ENCODE measurements at places on chromosomes 6 and 20. TPM values are rescaled to one million over a fixed set of nuclear protein-coding genes. Genes with fewer than 3 reads are reported as not detected.

- peak; percentile 49 for DNase-seq
Observed at GRCh38 chr20:47334022-47334551, 22.4 kb downstream of the ZMYND8 start.

DNA sequence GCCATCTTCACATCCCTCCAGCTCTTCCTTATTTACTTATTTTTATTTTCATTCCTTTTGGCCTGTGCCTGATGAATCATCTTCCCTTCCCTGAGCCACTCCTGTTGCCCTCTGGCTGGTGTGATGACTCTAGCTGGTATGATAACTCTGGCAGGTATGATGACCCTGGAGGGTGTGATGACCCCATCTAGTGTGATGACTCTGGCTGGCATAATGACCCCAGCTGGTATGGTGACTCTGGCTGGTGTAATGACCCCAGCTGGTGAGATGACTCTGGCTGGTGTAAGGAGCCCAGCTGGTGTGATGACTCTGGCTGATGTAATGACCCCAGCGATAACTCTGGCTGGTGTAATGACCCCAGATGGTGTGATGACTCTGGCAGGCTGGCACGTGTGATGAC lies 426.8 kb downstream of the QKI start:
- no peak for DNase-seq

DNA sequence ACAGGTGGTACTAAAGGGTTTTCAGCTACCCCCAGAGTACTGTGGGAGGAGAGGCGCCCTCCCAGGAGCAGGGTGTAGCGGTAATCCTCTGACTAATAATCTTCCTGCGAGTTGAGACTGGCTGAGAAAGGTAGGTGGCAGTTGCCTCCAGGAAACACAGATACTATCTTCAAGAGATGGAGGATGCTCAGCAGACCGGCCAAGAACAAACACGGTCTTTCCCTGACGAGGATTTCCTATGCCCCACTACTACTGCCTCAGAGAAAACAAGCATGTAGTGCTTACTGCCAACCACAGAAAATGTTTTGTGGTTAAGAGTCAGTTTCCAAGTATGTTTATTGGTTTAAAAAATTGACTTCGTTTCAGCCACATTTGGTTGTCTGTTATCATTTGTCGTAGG lies 26.8 kb downstream of the C6orf89 start:
- DNase-seq, result peak; percentile 74

DNA sequence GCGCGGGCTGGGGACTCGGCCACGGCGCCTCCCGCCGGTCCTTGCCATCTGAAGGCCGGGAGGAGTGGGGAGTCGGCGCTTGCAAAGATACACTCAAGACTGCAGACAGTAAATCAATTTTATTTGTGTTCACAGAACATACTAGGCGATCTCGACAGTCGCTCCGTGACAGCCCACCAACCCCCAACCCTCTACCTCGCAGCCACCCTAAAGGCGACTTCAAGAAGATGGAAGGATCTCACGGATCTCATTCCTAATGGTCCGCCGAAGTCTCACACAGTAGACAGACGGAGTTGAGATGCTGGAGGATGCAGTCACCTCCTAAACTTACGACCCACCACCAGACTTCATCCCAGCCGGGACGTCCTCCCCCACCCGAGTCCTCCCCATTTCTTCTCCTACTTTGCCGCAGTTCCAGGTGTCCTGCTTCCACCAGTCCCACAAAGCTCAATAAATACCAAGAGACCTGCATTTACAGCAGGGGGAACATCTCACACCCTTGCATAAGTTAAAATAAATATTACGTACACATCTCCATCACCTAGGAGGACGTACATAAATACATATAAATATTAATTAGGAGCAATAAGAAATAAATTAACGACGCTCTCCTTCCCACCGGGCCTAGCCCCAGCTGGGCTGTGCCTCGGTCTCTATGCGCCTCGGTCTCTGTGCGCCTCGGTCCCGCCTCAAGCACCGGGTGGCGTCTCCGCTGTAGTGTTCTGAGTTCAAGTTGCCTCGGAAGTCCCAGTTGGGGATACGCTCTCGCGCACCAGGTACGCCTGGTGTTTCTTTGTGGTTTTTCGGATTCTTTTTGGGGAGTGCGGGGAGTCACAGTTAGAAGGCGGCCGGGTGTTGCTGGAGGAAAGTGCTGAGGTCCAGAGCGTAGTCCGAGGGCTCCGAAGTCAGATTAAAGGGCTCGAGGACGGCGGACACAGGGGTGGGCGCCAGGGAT lies 889 bp upstream of the FLOT1 start:
- peak; percentile 40 for DNase-seq

- peak; percentile 17 for DNase-seq
Observed at GRCh38 chr6:77678048-77678447, 25.2 kb downstream of the MEI4 start.

DNA sequence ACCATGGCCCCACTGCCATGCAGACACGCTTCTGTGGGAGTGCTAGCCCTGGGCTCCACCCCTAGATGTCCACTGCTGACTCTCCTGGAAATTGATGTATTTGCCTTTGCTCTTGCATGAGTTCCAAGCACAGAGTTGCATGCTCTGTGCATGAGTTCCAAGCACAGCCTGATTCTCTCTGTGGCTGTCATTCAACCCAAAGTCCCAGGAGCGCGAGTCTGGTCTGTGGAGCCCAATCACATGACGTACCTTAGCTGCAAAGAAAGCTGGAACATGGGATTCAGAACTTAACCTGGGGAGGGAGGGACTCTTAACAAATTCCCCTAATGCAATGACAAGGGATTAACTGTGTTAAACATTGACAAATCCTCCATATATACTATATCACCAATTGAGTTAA lies 114.3 kb upstream of the SLC24A3 start:
- DNase-seq, result no peak

DNA sequence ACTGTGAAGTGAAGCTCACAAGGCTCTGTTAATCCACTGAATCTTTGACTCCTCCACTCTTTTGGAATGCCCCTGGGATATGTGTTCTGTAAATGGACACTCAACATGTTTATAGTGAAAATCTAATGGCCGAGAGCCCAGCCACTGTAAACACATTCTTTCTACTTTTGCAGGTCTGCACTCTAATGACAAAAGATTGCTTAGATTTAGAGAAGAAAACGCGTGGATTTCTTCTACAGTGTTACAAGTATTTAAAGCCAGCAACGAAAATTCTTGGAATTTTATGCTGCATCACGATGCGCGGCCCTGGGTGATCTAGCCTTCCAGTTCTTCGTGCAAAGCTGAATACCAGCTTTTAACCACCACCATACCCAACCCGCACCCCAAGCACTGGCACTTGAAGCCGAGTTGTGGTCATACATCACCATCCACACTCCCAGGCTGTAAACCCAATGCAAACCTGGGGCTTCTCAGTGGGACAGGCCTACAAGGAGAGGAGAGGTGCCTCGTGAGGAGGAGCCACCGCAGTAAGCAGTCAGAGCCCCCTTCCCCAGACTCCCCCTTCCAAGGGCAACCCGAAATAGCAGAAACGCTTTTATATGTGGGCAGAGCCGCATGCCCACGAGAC lies 3.7 kb upstream of the FOXO3 start:
- DNase-seq, result no peak

GRCh38 chr6:34466242-34467185 lies 638 bp downstream of the PACSIN1 start:
- DNase-seq, result peak; percentile 80

GRCh38 chr6:152087096-152087495 lies 279.6 kb downstream of the ESR1 start:
- DNase-seq, result no peak

DNA sequence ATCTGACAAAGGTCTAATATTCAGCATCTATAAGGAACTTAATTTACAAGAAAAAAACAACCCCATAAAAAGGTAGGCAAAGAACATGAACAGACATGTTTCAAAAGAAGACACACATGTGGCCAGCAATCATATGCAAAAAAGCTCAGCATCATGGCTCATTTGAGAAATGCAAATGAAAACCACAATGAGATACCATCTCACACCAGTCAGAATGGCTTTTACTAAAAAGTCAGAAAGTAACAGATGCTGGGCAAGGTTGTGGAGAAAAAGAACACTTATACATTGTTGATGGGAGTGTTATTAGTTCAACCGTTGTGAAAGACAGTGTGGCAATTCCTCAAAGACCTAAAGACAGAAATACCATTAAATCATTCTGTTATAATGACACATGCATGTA lies 289.9 kb upstream of the MMS22L start:
- DNase-seq, result no peak

DNA sequence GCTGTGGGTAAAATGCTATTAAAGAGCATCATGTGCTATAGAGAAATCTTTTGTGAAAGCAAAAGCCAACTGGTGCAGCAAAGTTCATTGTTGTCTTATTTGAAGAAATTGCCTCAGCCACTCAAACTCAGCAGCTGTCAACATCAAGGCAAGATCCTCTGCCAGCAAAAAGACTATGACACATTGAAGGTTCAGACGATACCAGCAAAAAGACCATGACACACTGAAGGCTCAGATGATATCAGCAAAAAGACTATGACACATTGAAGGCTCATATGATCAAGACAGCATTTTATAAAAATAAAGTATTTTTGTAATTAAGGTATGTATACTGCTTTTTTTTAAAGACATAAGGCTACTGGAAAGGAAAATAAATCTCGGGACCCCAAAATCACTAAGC lies 118.4 kb upstream of the RUNX2 start:
- peak; percentile 84 for DNase-seq

DNA sequence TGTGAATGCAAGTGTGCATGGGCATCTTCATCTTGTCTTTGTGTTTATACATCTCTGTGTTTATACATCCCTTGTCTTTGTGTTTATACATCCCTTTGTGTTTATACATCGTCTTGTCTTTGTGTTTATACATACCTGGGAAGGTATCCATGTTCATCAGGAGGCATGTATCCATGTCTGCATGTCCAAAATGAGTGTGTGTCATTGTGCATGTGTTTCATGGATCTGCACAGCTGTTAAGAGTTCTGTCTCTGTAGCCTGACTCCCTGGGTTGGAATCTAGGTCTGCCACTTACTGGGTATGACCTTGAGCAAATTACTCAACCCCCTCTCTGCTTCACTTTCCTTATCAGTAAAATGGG lies 50.1 kb upstream of the SIRPA start:
- DNase-seq, result no peak

GRCh38 chr20:38239441-38239840 lies 21.1 kb downstream of the KIAA1755 start:
- DNase-seq, result no peak

DNA sequence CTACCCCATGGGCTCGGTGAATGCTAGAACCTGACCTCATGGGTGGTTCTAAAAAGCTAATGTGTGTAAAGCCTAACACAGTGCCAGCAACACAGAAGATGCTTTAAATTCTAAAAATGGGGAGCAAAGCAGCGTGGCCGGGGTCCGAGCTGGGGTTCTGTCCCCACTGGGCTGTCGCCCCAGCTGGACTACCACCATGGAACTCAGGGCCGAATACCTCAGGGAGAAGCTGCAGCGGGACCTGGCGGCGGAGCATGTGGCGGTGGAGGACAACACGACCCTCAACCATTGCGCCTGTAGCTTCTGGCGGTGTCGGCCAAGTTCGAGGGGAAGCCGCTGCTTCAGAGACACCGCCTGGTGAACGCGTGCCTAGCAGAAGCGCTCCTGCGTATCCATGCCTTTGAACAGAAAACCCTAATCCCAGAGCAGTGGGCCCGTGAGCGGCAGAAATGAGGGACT lies 8.4 kb downstream of the SOX4 start:
- DNase-seq, result no peak

DNA sequence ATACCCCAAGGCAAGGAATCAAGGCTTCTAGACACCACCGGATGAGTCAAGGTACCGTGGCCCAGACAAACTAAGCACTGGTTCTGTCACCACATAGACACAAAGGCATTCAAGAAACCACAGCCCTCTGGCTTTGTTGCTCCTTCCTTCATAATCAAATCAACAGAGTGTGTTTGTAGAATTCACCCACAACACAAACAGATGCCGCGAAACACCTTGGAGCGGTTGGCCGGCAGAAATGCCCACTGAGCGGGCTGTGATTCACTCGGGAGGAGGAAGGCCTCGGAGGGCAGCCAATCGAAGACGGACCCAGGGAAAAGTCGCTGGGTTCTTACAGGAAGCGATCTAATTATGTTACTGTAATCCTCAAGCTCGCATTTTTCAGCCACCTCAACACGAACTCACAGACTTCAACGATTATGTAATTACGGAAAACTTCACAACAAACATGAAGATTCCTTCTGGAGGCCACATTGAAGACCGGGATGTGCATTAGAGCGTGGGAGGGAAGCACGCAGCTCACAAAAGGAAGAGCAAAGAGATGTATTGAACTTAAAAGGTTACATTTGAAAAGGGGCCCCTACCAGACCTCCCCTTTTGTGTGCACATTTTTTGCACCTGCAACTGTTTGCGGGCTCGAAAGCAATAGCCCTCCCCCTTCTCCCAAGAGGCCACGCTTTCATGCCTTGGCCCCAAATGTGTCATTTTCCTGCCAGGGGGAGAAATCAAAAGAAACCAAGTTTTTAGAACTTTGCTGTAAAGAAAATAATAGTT lies 184.7 kb upstream of the PREP start:
- peak; percentile 65 for DNase-seq

DNA sequence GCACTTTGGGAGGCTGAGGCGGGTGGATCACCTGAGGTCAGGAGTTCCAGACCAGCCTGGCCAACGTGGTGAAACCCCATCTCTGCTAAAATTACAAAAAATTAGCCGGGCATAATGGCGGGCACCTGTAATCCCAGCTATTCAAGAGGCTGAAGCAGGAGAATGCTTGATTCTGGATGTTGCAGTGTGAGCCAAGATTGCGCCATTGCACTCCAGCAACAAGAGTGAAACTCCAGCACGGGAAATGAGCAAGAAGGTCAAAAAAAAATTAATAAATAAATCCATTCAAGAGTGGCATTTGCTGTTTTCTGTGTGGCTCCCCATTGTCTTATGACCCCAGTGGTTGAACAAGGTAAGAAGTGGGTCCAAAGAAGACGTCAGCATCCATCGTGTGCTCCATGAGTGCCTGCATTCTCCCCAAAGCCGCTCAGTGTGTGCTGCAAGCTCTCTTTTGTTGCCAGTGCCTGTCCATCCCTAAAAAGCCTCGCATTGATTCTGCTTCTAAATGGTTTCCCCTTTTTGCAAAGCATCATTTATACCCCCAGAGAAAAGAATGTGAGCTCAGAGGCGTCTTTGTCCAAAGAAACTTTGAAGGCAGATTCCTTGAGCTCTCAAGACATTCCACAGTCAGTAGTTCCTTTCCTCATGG lies 38.8 kb upstream of the MAP3K4 start:
- no peak for DNase-seq

The MATN4 gene
- total RNA-seq, result not detected

The ELMO2 gene
- 67.1 TPM for total RNA-seq

The PRKN gene
- total RNA-seq, result 11.6 TPM

The CST7 gene
- 5.4 TPM for total RNA-seq

The ABHD16A gene
- total RNA-seq, result 58.9 TPM

The GMPR gene
- total RNA-seq, result 37.5 TPM

The GJA1 gene
- total RNA-seq, result 3.3 TPM

The CLPSL1 gene
- not detected for total RNA-seq

The OTOR gene
- total RNA-seq, result not detected

The NDUFAF4 gene
- 41.4 TPM for total RNA-seq

Data from myocyte (in vitro differentiated cells).